Stimulated activated CD4-positive, alpha-beta T cell treated with anti-CD3 and anti-CD28 coated beads, Interleukin-1b, Interleukin-23, amount 100 ng/mL, for 48 hours (primary cell): ENCODE measurements at places on chromosomes 11 and 22.

- DNase-seq, result no peak
Observed at GRCh38 chr11:125489166-125489565, 6.9 kb downstream of the FEZ1 start.

- no peak for DNase-seq
Observed at GRCh38 chr11:95883381-95883780, 40.5 kb downstream of the MTMR2 start.

- DNase-seq, result no peak
Observed at GRCh38 chr11:2571598-2572281, 126.9 kb downstream of the KCNQ1 start.

DNA sequence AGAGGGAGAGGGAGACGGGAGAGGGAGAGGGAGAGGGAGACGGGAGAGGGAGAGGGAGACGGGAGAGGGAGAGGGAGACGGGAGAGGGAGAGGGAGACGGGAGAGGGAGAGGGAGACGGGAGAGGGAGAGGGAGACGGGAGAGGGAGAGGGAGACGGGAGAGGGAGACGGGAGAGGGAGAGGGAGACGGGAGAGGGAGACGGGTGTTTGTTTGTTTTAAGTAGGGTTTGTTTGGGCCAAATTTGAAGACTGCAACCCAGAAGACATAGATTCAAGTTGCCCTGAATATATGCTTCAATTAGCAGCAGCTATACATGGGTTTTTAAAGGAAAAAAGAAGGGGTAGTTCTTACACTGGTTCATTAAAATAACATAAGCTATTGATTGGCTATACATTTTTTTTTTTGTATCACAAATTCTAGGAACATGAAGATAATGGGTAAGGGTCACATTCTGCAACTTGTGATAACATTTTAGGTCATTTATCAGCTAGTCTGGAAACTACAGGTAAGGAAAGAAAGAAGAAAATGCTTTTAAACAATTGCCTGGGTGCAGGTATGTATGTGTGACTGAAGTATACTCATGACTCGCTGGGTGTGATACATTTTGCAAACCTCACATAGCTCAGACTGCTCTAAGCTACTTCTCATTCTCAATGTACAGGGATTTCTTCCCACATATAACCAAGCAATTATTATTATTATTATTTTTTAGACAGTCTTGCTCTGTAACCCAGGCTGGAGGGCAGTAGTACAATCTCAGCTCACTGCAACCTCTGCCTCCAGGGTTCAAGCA, 67.3 kb downstream of the MCHR1 start:
- DNase-seq, result no peak

DNA sequence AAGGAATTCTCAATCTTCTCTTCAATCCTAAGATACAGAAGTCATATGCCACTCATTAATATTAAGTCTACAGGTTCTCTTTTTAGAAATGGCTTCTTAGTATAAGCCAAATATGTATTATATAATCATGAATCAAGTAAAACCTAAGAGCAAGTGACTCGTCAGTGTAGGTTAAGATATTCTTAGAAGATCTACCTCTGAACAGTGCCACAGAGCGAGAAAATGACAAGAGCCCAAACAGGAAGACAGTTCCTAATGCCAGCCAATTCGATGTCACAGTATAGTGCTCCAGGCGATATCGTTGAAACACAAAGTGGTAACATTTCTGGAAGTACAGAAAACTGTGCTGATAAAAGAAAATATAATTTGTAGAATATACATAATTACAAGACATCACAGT, 33.3 kb downstream of the ALG9 start:
- DNase-seq, result no peak

DNA sequence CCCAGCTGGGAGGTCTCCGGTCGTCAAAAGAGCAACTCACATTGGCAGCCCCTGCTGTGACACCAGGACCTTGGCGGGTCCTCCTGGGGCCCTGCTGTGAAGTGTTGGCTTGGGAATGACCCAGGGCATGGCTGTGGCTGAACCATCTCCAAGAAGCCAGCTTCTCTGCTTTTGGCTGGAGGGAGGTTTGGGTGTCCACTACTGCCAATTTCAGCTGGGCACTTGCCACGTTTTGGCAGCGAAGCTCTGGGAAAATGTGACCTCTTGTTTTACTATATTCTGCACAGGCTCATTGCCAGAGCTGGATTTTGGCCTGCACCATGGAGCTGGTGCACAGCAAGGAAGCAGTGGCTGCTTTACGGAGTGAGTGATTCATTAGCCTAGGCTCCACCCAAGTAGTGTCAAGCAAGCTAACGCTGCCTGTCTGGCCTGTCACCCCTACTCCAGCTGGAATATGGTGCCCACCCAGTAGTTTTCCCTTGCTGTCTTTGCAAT, 24.3 kb upstream of the SMCO4 start:
- DNase-seq, result no peak

DNA sequence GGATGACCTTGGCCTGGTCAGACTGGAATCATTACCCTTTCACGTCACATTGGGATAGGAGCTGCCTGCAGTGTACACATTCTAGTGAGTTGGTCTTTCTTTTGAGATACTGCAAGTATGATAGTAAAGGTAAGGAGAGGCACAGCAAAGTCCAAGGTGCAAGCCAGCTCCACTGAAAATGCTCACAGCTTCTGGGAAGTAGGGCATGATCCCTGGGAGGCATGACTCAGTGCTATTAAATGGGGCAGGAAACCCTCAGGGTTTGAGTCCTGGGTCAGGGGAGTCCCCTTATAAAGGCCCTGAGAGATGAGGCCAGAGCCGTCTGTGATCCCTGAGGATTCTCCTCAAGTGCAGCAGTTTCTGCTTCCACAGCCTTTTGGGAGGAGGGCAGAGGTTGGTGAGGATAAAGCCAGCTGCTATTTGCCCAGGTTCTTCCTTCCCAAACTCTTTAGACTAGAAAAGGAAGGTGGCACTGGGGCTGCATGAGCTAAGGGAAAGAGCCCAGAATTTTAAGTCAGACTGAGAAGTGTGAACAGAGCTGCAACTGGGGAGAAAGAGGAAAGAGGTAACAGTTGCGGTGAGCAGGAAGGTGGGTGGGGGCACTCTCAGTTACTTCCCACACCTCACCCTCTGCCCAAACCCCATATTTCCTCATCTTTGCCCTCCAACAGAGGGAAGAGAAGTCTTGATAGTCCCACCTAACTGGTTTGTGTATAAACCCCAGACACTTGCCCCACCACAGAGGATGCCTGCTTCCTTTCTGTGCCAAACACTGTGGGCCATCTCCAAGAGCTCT, 14.4 kb upstream of the OR52K1 start:
- DNase-seq, result no peak

- no peak for DNase-seq
Observed at GRCh38 chr11:111166598-111166997, 78.9 kb upstream of the POU2AF2 start.

- no peak for DNase-seq
Observed at GRCh38 chr11:131044851-131045250, 128.6 kb upstream of the SNX19 start.
